ENCODE measurements at places on chromosomes 12 and 14. TPM values are rescaled to one million over a fixed set of nuclear protein-coding genes. Genes with fewer than 3 reads are reported as not detected.

- no peaks in the 10 kb centered on the region for H3K36me3 ChIP-seq
- H3K4me1 ChIP-seq, result no peaks in the 10 kb centered on the region
- H3K4me3 ChIP-seq, result no peak overlapping the region
- DNase-seq, result no peak
Observed at GRCh38 chr12:43104494-43104893, 447.5 kb downstream of the ADAMTS20 start.

MYF6 gene
- polyA plus RNA-seq, result not detected

- peak overlapping the region; percentile 8 for H3K27ac ChIP-seq
- no peak for DNase-seq
- H3K4me3 ChIP-seq, result no peak overlapping the region
- H3K4me1 ChIP-seq, result no peaks in the 10 kb centered on the region
- no peaks in the 10 kb centered on the region for H3K27me3 ChIP-seq
Observed at GRCh38 chr12:15535352-15535781, 213.1 kb downstream of the PTPRO start.

GRCh38 chr14:50678163-50678562 is 10.1 kb upstream of the SAV1 start:
- H3K27me3 ChIP-seq, result no peaks in the 10 kb centered on the region
- no peaks in the 10 kb centered on the region for H3K36me3 ChIP-seq
- no peaks in the 10 kb centered on the region for H3K4me1 ChIP-seq
- H3K27ac ChIP-seq, result no peak overlapping the region

GRCh38 chr12:66030217-66030781 is 100.3 kb downstream of the LLPH start:
- no peak overlapping the region for H3K4me3 ChIP-seq
- no peaks in the 10 kb centered on the region for H3K4me1 ChIP-seq
- H3K27ac ChIP-seq, result no peak overlapping the region

BAZ2A gene
- polyA plus RNA-seq, result 19.2 TPM

GRCh38 chr14:55160989-55161388 is 30.4 kb downstream of the DLGAP5 start:
- H3K27ac ChIP-seq, result no peak overlapping the region
- no peak overlapping the region for H3K4me3 ChIP-seq
- DNase-seq, result peak; percentile 65
- H3K4me1 ChIP-seq, result no peaks in the 10 kb centered on the region
- H3K27me3 ChIP-seq, result no peaks in the 10 kb centered on the region

- H3K27me3 ChIP-seq, result no peaks in the 10 kb centered on the region
- DNase-seq, result no peak
- no peaks in the 10 kb centered on the region for H3K4me1 ChIP-seq
Observed at GRCh38 chr12:89983622-89984021, 275.0 kb upstream of the ATP2B1 start.

DNA sequence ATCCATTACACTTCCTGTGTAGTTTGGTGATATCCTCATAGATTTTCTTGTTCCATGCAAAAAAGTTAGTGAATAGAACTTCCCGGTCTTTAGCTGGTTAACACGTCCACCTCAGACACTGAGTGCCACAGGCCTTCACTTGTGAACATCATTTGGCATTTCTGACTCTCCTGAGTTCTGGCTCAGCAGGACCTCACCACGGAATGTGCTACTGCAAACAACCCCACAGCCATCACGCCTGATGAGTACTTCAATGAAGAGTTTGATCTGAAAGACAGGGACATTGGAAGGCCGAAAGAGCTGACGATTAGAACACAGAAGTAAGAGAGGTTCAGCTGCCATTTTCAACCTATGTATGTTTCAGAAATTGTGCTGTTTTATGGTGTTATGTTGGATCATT is 20.0 kb downstream of the C12orf76 start:
- no peaks in the 10 kb centered on the region for H3K27me3 ChIP-seq
- H3K4me1 ChIP-seq, result no peaks in the 10 kb centered on the region
- no peak for DNase-seq
- H3K36me3 ChIP-seq, result peaks cover 16% of the 10 kb centered on the region
- H3K4me3 ChIP-seq, result no peak overlapping the region

GRCh38 chr14:92109490-92109889 is 3.1 kb upstream of the ATXN3 start:
- no peaks in the 10 kb centered on the region for H3K4me1 ChIP-seq
- no peak overlapping the region for H3K27ac ChIP-seq
- no peaks in the 10 kb centered on the region for H3K27me3 ChIP-seq
- H3K36me3 ChIP-seq, result peaks cover 2% of the 10 kb centered on the region

DNA sequence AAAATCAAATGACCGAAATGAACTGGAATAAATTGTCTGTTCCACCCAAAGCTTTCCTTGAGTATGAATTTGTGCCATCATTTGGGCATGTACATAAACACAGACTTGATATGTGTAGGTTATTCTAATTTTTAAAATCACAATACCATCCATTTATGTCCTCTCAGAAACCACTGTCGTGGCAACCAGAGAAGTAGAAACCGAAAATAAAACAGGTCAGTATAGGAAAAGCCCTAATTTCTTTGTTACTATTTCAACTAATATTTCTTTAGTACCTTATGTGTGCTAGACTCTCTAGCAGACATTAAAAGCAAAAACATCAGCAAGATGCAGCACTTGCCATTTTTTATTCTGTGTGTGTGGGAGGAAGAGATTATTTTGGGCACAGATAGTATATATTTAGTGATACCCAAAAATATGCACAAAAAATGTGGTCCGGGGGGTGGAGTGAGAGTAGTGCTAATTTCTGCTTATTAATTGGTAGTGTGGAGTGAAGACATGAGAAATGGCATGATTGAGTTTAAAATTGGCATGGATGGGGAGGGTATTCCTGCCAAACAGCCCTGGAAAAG is 130.8 kb upstream of the CNTN1 start:
- H3K27ac ChIP-seq, result no peak overlapping the region
- no peaks in the 10 kb centered on the region for H3K4me1 ChIP-seq
- no peak for DNase-seq
- no peaks in the 10 kb centered on the region for H3K27me3 ChIP-seq
- H3K36me3 ChIP-seq, result no peaks in the 10 kb centered on the region

- H3K4me3 ChIP-seq, result no peak overlapping the region
- no peaks in the 10 kb centered on the region for H3K27me3 ChIP-seq
- H3K4me1 ChIP-seq, result no peaks in the 10 kb centered on the region
Observed at GRCh38 chr14:94816113-94816512, 46.2 kb upstream of the GSC start.

GRCh38 chr12:21526053-21526452 is at the start of gene SPX:
TSS of gene SPX (plus strand) at chr12:21526296. CDS start at chr12:21526473, 177 bp downstream.
- no peak for DNase-seq
- H3K36me3 ChIP-seq, result no peaks in the 10 kb centered on the region
- no peak within 1 kb of the TSS for H3K27ac ChIP-seq

GRCh38 chr14:82394916-82395315 is 861.3 kb upstream of the SEL1L start:
- no peak for DNase-seq
- H3K36me3 ChIP-seq, result no peaks in the 10 kb centered on the region
- no peak overlapping the region for H3K27ac ChIP-seq
- no peaks in the 10 kb centered on the region for H3K27me3 ChIP-seq

GRCh38 chr12:54216797-54217661 is 28.2 kb upstream of the SMUG1 start:
- H3K27ac ChIP-seq, result no peak overlapping the region
- peak; percentile 79 for DNase-seq
- peaks cover 76% of the 10 kb centered on the region for H3K27me3 ChIP-seq
- H3K36me3 ChIP-seq, result no peaks in the 10 kb centered on the region
- H3K4me1 ChIP-seq, result peaks cover 2% of the 10 kb centered on the region

GRCh38 chr12:561908-562593 is 101.2 kb downstream of the NINJ2 start:
- no peak for DNase-seq
- no peak overlapping the region for H3K27ac ChIP-seq
- no peaks in the 10 kb centered on the region for H3K36me3 ChIP-seq
- no peaks in the 10 kb centered on the region for H3K4me1 ChIP-seq

DNA sequence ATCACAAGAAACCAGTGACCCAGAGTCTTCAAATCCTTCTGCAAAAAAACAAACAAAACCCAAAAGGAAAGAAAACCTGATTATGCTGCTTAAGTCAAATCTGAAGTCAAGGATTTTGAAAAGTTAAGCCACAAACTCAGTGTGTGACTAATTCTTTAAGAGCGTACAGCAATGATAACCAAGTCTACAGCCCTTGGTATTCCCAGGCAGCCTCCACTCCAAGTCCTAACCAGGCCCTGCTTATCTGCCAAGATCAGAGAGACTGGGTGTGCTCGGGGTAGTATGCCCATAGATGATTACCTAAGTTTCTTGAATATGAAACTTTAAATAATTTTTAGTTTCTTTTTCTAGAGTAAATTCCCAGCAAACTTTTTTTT is 13.1 kb downstream of the PGAM5 start:
- DNase-seq, result no peak
- no peak overlapping the region for H3K4me3 ChIP-seq
- H3K27me3 ChIP-seq, result no peaks in the 10 kb centered on the region

MIP gene
- polyA plus RNA-seq, result 0.06 TPM

- no peaks in the 10 kb centered on the region for H3K36me3 ChIP-seq
- H3K4me3 ChIP-seq, result no peak overlapping the region
- peak; percentile 18 for DNase-seq
- no peak overlapping the region for H3K27ac ChIP-seq
- H3K4me1 ChIP-seq, result no peaks in the 10 kb centered on the region
- no peaks in the 10 kb centered on the region for H3K27me3 ChIP-seq
Observed at GRCh38 chr12:82708061-82708879, 21.6 kb downstream of the TMTC2 start.

GRCh38 chr14:92747701-92748258 is 647 bp downstream of the LGMN start:
- peak overlapping the region; percentile 76 for H3K27ac ChIP-seq
- DNase-seq, result peak; percentile 24
- no peaks in the 10 kb centered on the region for H3K27me3 ChIP-seq
- H3K36me3 ChIP-seq, result peaks cover 17% of the 10 kb centered on the region
- H3K4me1 ChIP-seq, result no peaks in the 10 kb centered on the region

- no peaks in the 10 kb centered on the region for H3K27me3 ChIP-seq
- no peaks in the 10 kb centered on the region for H3K36me3 ChIP-seq
- no peak overlapping the region for H3K4me3 ChIP-seq
- no peaks in the 10 kb centered on the region for H3K4me1 ChIP-seq
Observed at GRCh38 chr14:94833633-94834032, 63.7 kb upstream of the GSC start.

DNA sequence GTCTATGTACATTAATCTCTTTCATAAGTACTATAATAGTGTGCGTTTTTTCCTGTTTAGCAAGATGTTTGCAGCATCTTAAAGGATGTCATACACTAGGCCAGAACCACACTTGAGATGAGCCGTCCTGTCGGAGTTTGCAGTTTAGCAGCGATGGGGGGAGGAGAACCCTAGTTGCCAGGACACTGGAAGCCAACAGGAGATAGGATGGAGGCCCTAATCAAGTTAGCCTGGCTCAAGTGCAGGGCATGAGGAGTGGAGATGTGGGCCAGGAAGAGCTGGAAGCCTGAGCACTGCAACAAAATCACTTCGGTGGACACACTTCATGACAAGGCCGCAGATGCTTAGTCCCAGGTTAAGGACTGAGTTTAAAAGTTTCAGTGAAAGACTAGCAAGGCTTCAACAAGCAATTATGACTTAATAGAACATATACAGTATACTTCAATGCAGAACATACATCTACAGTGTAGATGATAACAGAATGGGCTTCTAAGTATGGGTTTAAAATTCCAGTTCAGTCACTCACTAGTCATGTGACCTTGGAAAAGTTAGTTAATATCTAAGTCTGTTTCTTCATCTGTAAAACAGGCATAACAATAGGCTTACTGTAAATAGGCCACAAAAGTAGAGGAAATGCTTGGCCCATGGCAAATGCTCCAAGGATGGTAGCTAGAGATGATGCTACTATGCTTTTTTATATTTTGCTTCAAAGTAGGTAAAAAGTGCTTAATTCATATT is 77.1 kb downstream of the PTPN21 start:
- no peak overlapping the region for H3K27ac ChIP-seq
- no peaks in the 10 kb centered on the region for H3K27me3 ChIP-seq
- peaks cover 5% of the 10 kb centered on the region for H3K36me3 ChIP-seq
- H3K4me3 ChIP-seq, result no peak overlapping the region
- no peak for DNase-seq

DNA sequence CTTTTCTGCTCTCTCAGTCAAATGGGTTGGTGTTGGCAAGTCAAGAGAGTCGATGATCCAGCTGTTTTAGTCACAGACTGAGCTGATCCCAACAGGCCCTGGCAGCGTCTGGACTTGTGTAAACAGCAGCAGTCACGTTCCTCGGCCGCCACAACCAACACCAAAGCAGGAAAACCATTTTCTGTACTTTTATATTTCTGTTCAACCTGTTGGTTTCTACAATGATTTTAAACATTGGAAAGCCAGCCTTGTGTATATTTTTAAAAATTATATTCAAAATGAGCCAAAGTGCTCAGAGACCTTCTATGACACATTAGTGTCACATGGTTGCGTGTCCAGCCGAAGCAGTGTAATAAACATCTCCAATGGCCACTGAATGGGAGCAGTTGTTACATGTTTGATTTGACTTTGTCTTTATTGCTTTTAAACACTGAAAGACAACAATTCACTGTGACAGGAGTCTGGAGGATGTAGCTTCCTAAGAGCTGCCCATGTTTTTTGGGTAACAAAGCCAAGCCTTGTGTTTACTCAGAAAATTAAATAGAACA is 5.9 kb upstream of the SIVA1 start:
- H3K36me3 ChIP-seq, result no peaks in the 10 kb centered on the region
- H3K27ac ChIP-seq, result peak overlapping the region; percentile 63
- H3K27me3 ChIP-seq, result no peaks in the 10 kb centered on the region
- H3K4me3 ChIP-seq, result no peak overlapping the region
- H3K4me1 ChIP-seq, result peaks cover 29% of the 10 kb centered on the region
- no peak for DNase-seq

GRCh38 chr12:6198556-6198955 is 1.6 kb upstream of the CD9 start:
- no peaks in the 10 kb centered on the region for H3K27me3 ChIP-seq
- H3K27ac ChIP-seq, result no peak overlapping the region
- no peaks in the 10 kb centered on the region for H3K36me3 ChIP-seq
- DNase-seq, result no peak
- H3K4me1 ChIP-seq, result peaks cover 6% of the 10 kb centered on the region

GRCh38 chr14:98931126-98931525 is 340.9 kb downstream of the BCL11B start:
- no peak for DNase-seq
- H3K4me1 ChIP-seq, result peaks cover 4% of the 10 kb centered on the region
- no peak overlapping the region for H3K27ac ChIP-seq
- no peaks in the 10 kb centered on the region for H3K27me3 ChIP-seq
- H3K36me3 ChIP-seq, result no peaks in the 10 kb centered on the region

GRCh38 chr12:82596483-82596882 is 90.2 kb upstream of the TMTC2 start:
- no peaks in the 10 kb centered on the region for H3K4me1 ChIP-seq
- H3K4me3 ChIP-seq, result no peak overlapping the region
- DNase-seq, result no peak
- no peaks in the 10 kb centered on the region for H3K27me3 ChIP-seq

- no peak overlapping the region for H3K27ac ChIP-seq
- H3K4me1 ChIP-seq, result peaks cover 3% of the 10 kb centered on the region
- H3K36me3 ChIP-seq, result no peaks in the 10 kb centered on the region
- H3K27me3 ChIP-seq, result no peaks in the 10 kb centered on the region
- peak overlapping the region; percentile 38 for H3K4me3 ChIP-seq
Observed at GRCh38 chr12:54370171-54370730, 6.0 kb upstream of the GPR84 start.

ALX1 gene
- polyA plus RNA-seq, result not detected

FGD4 gene
- 15.2 TPM for polyA plus RNA-seq
